ENCODE measurements at places on chromosomes 1 and 21. TPM values are rescaled to one million over a fixed set of nuclear protein-coding genes. Genes with fewer than 3 reads are reported as not detected.

Gene HORMAD1
- 0.84 TPM for total RNA-seq

GRCh38 chr1:74502432-74502831 lies 10.0 kb downstream of the LRRC53 start:
- H3K4me3 ChIP-seq, result no peak overlapping the region
- no peaks in the 10 kb centered on the region for H3K4me1 ChIP-seq

DNA sequence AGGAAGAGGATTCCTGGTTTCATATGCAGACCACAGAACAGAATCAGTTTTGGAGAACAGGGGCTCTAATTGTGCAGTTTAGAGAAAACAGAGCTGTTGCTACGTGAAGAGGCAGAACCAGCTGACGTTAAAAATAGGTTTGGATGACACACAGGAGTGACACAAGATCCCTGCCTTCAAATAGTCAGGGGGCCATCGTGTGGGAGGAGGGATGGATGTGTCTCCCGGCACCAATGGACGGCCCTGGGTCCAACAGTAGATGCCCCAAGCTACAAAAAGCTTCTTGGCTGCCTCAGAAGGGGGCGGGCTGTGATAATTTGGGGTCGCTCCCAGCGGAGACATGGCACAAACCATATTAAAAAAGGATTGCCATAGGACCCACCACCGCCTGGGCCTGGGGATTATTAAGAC lies 87.8 kb downstream of the MRPL37 start:
- no peak for DNase-seq
- H3K4me1 ChIP-seq, result peaks cover 18% of the 10 kb centered on the region
- H3K36me3 ChIP-seq, result no peaks in the 10 kb centered on the region
- H3K4me3 ChIP-seq, result no peak overlapping the region

GRCh38 chr1:119648620-119649004 lies 546 bp upstream of the ZNF697 start:
- peak overlapping the region; percentile 33 for H3K27ac ChIP-seq
- H3K36me3 ChIP-seq, result no peaks in the 10 kb centered on the region
- no peak for DNase-seq
- H3K27me3 ChIP-seq, result no peaks in the 10 kb centered on the region
- H3K4me3 ChIP-seq, result peak overlapping the region; percentile 54
- peaks cover 4% of the 10 kb centered on the region for H3K4me1 ChIP-seq

- H3K4me3 ChIP-seq, result no peak overlapping the region
- H3K4me1 ChIP-seq, result no peaks in the 10 kb centered on the region
- no peak overlapping the region for H3K27ac ChIP-seq
- no peaks in the 10 kb centered on the region for H3K36me3 ChIP-seq
- no peaks in the 10 kb centered on the region for H3K27me3 ChIP-seq
Measured at GRCh38 chr1:156647351-156647750, 5.4 kb downstream of the BCAN start.
